NCI-H2171 (cell line): ENCODE measurements at places on chromosomes 3 and 15.

- no peak for DNase-seq
Observed at GRCh38 chr3:195030791-195031321, 240.1 kb downstream of the XXYLT1 start.

- DNase-seq, result no peak
Observed at GRCh38 chr3:48088056-48088748, 72.0 kb upstream of the MAP4 start.

DNA sequence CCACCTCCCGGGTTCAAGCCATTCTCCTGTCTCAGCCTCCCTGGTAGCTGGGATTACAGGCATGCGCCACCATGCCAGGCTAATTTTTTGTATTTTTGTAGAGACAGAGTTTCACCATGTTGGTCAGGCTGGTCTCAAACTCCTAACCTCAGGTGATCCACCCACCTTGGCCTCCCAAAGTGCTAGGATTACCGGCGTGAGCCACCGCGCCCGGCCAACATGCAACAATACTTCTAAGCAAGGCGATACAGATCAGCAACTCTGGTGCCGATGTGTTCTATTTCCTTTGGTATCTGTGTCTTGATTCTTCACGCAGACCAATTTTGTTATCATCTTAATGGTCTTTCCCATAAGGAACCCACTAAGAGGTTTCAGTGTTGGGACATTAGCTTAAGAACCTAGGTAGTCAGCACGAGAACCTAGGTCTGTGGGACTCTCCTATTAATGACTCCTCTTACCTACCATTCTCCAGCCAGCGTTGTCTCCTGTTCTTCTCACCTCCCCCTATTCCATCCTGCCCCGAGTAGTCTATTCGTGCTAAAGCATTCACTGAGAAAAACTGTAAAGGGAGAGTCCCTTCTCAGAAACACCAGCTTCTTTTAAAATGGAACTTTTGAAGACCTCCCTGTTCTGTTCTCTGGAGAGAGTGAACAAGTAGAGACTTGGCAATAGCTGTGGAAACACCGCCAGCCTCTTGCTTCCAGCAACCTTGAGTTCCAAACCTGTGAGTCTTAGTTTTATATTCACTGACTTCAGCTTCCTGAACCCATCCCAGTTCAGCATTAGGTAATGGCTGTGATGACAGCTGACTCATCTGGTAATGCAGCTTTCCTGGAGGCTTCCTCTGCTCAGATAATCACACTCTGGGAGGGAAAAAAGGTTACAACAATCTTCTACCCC, 61.2 kb downstream of the TSC22D2 start:
- DNase-seq, result no peak

- DNase-seq, result no peak
Observed at GRCh38 chr15:101615986-101616848, 36.0 kb downstream of the TM2D3 start.

GRCh38 chr3:85535517-85535916, 576.7 kb downstream of the CADM2 start:
- DNase-seq, result no peak

DNA sequence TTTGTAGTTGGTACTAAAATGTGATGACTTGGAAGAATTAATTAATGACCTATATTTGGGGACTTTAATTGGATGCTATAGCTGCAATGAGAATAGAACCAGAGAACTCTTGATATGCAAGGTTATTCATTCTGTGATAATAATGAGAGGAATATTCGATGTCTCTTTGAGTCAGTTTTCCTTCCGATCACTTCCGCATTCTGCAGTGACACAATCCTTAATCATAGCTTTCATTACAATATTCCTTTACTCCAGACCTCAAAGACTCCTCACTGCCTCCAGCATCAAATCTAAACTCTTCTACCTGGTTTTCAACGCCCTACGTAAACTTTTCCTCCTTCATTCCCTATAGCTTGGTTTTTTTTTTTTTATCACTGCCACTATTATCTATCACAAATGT, 21.6 kb downstream of the B3GNT5 start:
- DNase-seq, result no peak

- no peak for DNase-seq
Observed at GRCh38 chr3:146386936-146387335, 82.4 kb downstream of the PLSCR2 start.

- DNase-seq, result peak; percentile 14
Observed at GRCh38 chr3:28240441-28240840, 978 bp upstream of the CMC1 start.

- peak; percentile 78 for DNase-seq
Observed at GRCh38 chr3:50381383-50381782, 22.1 kb upstream of the TMEM115 start.

GRCh38 chr3:133089906-133090485, 51.8 kb downstream of the TMEM108 start:
- no peak for DNase-seq

- no peak for DNase-seq
Observed at GRCh38 chr15:84973492-84974460, 7.9 kb upstream of the PDE8A start.

DNA sequence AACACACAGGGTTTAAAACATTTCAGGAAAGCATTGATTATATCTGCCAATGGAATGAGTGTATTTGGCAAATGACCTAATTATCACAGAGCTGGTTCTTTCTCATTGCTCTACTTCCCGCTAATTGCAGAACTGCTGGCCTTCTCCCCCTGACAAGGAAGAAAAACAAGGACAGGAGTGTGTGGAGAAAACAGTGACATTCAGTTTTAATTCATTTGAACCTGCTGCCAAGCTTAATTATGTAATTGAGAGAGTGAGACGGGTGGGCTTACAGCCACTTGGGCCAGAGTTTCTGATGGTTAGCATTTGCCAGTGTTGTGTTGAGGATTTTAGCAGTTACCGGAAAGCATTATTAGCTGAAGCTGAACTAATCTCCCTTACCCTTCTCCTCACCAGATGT, 301.4 kb downstream of the RBMS3 start:
- DNase-seq, result no peak

- no peak for DNase-seq
Observed at GRCh38 chr3:12462159-12462947, 21.9 kb upstream of the TSEN2 start.
